CD4-positive, CD25-positive, alpha-beta regulatory T cell (primary cell): ENCODE measurements at places on chromosomes 7 and 10. TPM values are rescaled to one million over a fixed set of nuclear protein-coding genes. Genes with fewer than 3 reads are reported as not detected.
A peak's percentile ranks its signal among the peaks of the same experiment; 100 is the strongest.

DNA sequence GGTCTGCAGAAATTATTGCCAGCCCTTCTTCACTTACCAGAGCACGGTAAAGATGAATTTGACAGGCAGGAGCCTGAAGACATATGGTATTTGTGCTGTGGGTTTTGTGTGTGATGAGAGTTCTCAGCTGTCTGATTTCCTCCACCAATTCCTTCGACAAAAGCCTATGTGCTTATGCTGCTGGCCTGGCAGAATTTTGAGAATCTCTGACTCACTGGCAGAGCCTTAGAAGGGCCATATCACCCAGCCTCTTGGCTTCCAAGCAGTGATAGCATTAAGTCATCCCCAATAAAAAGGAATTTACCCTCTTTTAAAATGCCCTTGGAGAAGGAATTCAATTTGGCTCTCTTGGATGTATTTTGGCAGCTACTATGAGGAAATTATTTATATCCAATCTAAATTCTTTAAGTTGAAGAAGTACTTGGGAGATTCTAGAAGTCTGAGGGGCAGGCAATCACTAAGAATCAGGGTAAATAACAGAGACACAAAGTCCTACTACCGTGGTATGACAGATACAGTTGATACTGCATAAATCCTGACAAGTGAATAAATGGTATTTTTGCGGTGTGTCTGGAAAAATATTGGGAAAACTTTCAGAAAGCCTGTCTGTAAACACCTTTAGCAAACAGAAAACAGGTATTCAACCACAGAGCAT, 68.6 kb upstream of the EFCAB10 start:
- H3K4me1 ChIP-seq = no peaks in the 10 kb centered on the region
- H3K4me3 ChIP-seq = no peak overlapping the region
- no peak for DNase-seq
- H3K27ac ChIP-seq = no peak overlapping the region
- H3K36me3 ChIP-seq = peaks cover 59% of the 10 kb centered on the region
- no peaks in the 10 kb centered on the region for H3K27me3 ChIP-seq

The HECTD2 gene
- total RNA-seq = 1.7 TPM

DNA sequence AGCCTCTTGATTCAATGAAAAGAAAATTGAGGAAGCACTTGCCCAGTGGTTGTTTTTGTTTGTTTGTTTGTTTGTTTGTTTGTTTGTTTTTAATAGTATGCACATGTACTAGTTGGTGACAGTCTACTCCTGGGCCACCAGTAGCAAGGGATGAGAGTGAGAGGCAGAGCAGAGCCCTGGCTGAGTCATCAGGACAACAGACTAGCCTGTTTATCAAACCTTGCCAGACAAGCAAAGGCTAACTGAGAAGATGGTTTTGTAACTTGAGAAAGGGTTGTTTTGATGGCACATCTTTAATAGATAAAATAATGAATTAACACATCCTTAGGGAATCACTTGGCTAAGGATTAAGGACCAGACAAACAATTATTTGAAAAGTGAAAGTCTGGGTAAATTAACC, 78.1 kb downstream of the INHBA start:
- H3K36me3 ChIP-seq = no peaks in the 10 kb centered on the region
- H3K27ac ChIP-seq = no peak overlapping the region
- no peaks in the 10 kb centered on the region for H3K27me3 ChIP-seq
- DNase-seq = no peak

DNA sequence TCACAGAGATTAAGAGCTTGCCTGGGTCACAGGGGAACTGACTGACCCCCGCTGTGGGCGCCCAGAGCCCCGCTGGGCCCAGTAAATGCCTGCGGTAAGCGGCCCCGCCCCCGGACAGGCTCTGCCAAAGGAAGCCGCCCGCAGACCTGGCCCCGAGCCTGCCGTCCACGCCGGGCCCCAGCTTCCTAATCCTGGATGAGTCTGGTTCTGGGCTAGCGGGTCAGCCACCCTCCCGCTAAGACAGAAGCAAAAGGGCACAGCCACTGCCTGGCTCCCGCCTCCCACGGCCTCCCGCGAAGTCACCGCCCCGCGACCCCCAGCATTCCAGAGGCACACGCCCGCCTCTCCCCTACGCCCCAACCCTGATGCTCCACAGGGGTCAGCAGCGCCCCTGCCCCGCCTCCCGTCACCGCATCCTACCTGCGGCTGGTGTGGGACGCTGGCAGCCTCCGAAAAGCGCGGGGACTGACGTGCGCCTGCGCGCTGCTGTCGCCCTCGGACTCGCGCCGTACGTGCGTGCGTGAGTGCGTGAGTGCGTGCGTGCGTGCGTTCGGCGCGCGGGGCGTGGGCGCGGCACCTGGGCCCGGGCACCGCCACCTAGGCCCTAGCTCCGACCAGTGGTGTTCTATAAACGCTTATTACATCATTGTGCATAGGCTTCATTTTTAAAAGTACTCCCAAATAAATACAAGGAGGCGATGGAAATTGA, at the start of gene FIGNL1:
FIGNL1 (minus strand) TSS at position 470 of the 709 bp plus-strand sequence. CDS start 3,063 bp downstream, outside the sequence.
- H3K4me1 ChIP-seq = peaks cover 20% of the 10 kb centered on the region
- DNase-seq = peak; percentile 70
- H3K36me3 ChIP-seq = peaks cover 20% of the 10 kb centered on the region
- peak within 1 kb of the TSS; percentile 88 for H3K27ac ChIP-seq

The TRIM74 gene
- 3.3 TPM for total RNA-seq

- H3K4me3 ChIP-seq = no peak overlapping the region
- H3K36me3 ChIP-seq = peaks cover 23% of the 10 kb centered on the region
- H3K27ac ChIP-seq = no peak overlapping the region
Observed at GRCh38 chr10:31822150-31822549, 106.5 kb downstream of the ARHGAP12 start.

The ABCB4 gene
- total RNA-seq = not detected

The CLRN3 gene
- total RNA-seq = not detected

The CCDC172 gene
- not detected for total RNA-seq

DNA sequence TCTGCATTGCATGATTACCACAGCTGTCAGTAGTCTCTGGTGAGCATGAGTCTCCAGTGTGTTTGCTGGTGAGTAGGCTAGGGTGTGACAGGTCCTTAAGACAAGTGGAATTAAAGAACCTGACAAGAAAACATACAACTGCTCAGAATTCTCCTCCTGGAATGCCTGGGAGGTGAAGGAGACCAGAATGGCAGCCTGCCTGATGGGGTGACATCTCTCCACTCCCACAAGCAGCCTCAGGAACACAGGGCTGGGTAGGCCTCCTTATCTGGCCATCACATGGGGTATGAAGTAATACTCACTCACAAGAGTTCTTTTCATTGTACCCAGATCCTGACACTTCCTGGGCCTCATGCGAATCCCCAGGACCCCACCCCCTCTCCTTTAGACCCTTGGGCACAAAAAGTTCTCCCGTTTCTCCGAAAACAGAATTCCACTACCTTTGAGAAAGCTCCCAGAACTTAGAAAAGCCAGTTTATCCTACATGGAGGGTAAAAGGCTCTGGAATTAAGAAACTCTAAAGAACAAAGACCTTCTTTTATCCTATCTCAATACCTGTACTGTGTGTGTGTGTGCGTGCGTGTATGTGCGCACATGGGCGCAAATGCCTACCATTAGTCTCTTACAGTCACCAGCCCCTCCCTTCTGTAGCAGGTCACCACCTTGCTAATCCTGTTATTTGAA, 33.4 kb upstream of the C1GALT1 start:
- DNase-seq = no peak
- no peaks in the 10 kb centered on the region for H3K27me3 ChIP-seq
- H3K4me3 ChIP-seq = no peak overlapping the region
- no peaks in the 10 kb centered on the region for H3K36me3 ChIP-seq

The NME8 gene
- not detected for total RNA-seq

DNA sequence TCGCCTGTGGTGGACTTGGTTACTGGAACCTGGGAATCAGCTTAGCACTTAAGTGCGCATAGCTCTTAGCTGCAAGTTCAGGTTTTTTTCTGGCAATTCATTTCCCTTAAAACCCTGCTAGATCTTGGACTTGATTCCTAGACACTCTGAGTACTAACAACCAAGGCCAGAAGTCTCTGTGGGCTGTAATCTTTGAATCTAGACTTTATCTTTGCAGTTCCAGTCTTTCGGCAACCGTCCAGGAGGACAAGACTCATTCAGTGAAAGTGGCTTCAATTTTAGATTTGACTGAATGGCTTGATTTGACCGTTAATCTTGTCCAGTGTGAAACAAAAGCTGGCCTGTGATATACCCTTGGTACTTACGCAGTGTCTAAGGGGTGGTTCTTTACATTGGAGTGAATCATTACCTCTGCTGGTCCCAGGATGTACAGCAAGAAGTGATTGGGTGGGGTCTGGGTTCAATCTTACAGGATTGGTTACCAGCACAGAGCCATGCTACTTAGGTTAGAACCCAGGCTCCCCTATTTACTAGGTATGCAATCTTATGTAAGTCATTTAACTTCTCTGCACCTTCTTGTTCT, 16.4 kb downstream of the PTTG1IP2 start:
- H3K27me3 ChIP-seq = peaks cover 3% of the 10 kb centered on the region
- H3K27ac ChIP-seq = no peak overlapping the region

- no peak overlapping the region for H3K4me3 ChIP-seq
- no peaks in the 10 kb centered on the region for H3K36me3 ChIP-seq
- H3K27ac ChIP-seq = no peak overlapping the region
- no peaks in the 10 kb centered on the region for H3K4me1 ChIP-seq
- DNase-seq = no peak
Observed at GRCh38 chr10:1187151-1187854, 131.1 kb downstream of the WDR37 start.

The CHAT gene
- total RNA-seq = not detected

DNA sequence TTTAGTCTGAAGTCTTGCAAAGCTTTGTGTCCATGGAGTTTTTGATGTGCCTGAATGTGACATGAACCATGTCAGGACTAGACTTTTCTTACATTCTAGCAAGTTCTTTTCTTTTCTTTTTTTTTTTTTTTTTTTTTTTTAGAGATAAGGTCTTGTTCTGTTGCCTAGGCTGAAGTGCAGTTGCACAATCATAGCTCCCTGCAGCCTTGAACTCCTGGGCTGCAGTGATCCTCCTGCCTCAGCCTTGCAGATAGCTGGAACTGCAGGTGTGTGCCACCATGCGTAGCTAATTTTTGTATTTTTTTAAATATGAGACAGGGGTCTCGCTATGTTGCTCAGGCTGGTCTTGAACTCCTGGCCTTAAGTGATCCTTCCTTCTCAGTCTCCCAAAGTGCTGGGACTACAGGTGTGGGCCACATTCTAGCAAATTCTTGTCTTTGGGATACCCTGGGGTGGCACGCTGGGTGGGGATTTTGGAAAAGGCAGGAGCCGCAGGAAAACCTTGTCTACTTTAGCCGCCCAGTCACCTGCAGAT, 152.8 kb downstream of the SVIL start:
- no peak for DNase-seq
- peaks cover 8% of the 10 kb centered on the region for H3K36me3 ChIP-seq
- no peak overlapping the region for H3K4me3 ChIP-seq
- H3K4me1 ChIP-seq = no peaks in the 10 kb centered on the region
- no peaks in the 10 kb centered on the region for H3K27me3 ChIP-seq

DNA sequence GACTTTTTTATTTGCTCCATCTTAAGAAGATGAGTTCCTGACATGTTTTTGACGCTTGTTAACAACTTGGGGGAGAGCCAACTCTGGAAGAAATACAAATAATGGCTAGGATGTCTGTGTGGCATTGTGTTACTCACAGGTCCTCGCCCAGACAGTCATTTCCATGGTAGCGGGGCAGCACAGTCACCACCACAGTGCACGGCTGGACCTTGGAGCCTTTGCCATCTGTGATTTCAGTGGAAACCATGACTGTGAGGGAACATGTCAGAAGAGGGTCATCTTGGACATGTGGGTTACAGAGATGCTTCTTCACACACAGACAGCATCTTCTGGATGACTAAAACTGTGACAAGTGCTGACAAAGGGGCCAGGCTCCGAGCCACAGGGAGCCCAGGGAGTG, 74.5 kb downstream of the PKD1L1 start:
- no peaks in the 10 kb centered on the region for H3K27me3 ChIP-seq
- no peak overlapping the region for H3K27ac ChIP-seq
- H3K4me3 ChIP-seq = no peak overlapping the region
- no peaks in the 10 kb centered on the region for H3K36me3 ChIP-seq
- H3K4me1 ChIP-seq = no peaks in the 10 kb centered on the region

- H3K27ac ChIP-seq = no peak overlapping the region
- no peaks in the 10 kb centered on the region for H3K4me1 ChIP-seq
- no peaks in the 10 kb centered on the region for H3K27me3 ChIP-seq
- no peak overlapping the region for H3K4me3 ChIP-seq
- no peak for DNase-seq
Observed at GRCh38 chr7:157760004-157760730, 423.4 kb downstream of the DNAJB6 start.

GRCh38 chr7:142158736-142159496, 47.4 kb downstream of the MGAM2 start:
- H3K27me3 ChIP-seq = no peaks in the 10 kb centered on the region
- no peaks in the 10 kb centered on the region for H3K4me1 ChIP-seq
- DNase-seq = no peak
- H3K4me3 ChIP-seq = no peak overlapping the region

DNA sequence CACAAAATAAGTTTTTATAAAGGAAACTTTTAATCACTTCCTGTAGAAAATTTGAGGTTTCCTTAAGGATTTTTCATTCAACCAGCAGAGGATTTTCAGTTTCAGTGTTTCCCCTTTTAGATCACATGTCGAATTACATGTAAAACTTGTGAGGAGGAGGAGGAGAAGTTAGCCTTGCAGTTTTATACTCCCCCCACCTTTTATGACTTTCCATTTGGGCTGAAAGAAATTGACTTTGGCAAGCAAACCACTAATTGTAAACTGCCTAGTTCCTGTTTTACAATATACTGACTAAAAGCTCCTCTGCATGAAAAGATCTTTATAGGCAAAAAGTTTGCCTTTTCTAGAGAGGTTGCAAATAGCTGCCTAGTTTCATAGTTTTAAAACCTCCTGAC, 3.0 kb downstream of the BAMBI start:
- no peaks in the 10 kb centered on the region for H3K36me3 ChIP-seq
- no peak for DNase-seq
- H3K4me3 ChIP-seq = no peak overlapping the region
- H3K4me1 ChIP-seq = peaks cover 32% of the 10 kb centered on the region
- H3K27ac ChIP-seq = no peak overlapping the region
- peaks cover 42% of the 10 kb centered on the region for H3K27me3 ChIP-seq

DNA sequence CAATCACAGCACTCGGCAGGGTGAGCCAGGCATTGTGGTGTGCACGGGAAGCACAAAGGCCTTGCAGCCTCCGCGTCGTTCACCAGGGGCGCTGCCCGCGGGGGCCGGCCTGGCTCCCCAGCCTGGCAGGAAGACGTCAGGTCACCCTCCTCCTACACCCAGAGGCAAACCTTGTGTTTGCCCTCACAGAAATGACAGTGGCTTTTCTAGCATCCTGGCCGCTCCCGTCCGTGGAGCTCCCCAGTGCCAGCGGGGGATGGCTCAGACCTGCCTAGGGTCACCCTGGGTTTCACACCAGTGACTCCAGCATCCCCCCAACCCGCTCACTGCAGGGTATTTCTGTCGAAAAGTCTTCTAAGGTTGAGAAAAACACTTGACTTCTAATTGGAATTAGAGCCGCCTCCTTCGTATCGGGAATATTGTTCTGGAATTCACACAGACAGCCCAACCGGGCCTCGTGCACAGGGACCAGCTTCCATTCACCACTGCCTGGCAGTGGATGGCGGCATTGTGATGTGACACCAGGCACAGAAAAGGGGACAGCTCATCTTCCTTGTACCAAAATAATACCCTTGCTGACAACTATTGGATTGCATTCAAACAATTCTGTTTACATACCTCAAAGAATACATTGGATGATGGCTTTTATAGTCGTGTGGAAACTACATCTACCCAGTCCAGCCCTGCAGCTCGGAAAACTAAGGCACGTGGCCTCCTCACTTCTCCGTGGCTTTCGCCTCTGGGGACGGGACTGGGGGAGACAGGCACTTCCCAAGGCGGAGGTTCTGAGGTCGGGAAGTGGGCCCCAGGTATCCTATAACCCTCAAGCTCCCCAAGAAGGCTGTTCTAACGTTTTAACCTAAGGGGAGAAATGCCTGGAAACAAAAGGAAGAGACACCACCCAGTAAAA, 109.0 kb downstream of the EBF3 start:
- H3K4me3 ChIP-seq = no peak overlapping the region
- no peaks in the 10 kb centered on the region for H3K36me3 ChIP-seq
- DNase-seq = no peak
- no peaks in the 10 kb centered on the region for H3K27me3 ChIP-seq
- no peaks in the 10 kb centered on the region for H3K4me1 ChIP-seq
- no peak overlapping the region for H3K27ac ChIP-seq
